ENCODE measurements at places on chromosomes 6 and 20. TPM values are rescaled to one million over a fixed set of nuclear protein-coding genes. Genes with fewer than 3 reads are reported as not detected.

Gene GPSM3
- 0.57 TPM for total RNA-seq

Gene CYP39A1
- 0.06 TPM for total RNA-seq

Gene TRMT11
- 14.2 TPM for total RNA-seq

Gene FAM217A
- not detected for total RNA-seq

Gene TSBP1
- not detected for total RNA-seq

Gene CDYL
- 33.8 TPM for total RNA-seq

Gene TULP1
- not detected for total RNA-seq

Gene CCM2L
- total RNA-seq = 0.42 TPM

Gene LRRC1
- total RNA-seq = 5.8 TPM

Gene CALHM5
- total RNA-seq = 0.06 TPM

Gene MEP1A
- not detected for total RNA-seq

Gene BEND6
- 0.96 TPM for total RNA-seq

Gene NRSN1
- total RNA-seq = not detected

Gene SEL1L2
- total RNA-seq = not detected

Gene AIF1
- not detected for total RNA-seq

Gene MAP3K7
- 11.3 TPM for total RNA-seq

Gene GGTLC1
- not detected for total RNA-seq

Gene DDX27
- 64.1 TPM for total RNA-seq

Gene ZC2HC1B
- total RNA-seq = not detected

Gene PLA2G7
- not detected for total RNA-seq

Gene FNDC11
- total RNA-seq = 0.09 TPM

Gene CRIP3
- total RNA-seq = 0.20 TPM

Gene DPPA5
- not detected for total RNA-seq

Gene SLC35D3
- 0.07 TPM for total RNA-seq

Gene EYS
- total RNA-seq = not detected

Gene FGD2
- total RNA-seq = not detected

Gene LY6G6C
- not detected for total RNA-seq

Gene AAR2
- 44.0 TPM for total RNA-seq

Gene SCGN
- total RNA-seq = not detected

Gene DST
- 67.7 TPM for total RNA-seq

Gene SPTLC3
- total RNA-seq = 0.03 TPM

Gene IL17F
- not detected for total RNA-seq

Gene PROKR2
- not detected for total RNA-seq

Gene YIPF3
- total RNA-seq = 70.4 TPM

Gene PTCRA
- total RNA-seq = not detected

Gene PI16
- total RNA-seq = not detected

Gene RAB44
- total RNA-seq = not detected

Gene NMBR
- total RNA-seq = not detected

Gene ID4
- total RNA-seq = 2.6 TPM

Gene OPN5
- not detected for total RNA-seq

Gene TRIM15
- not detected for total RNA-seq

Gene PACSIN1
- total RNA-seq = 0.05 TPM

Gene KIF16B
- total RNA-seq = 17.8 TPM

Gene SLA2
- total RNA-seq = 0.01 TPM

Gene PLCB1
- total RNA-seq = 1.0 TPM

Gene OR2B6
- total RNA-seq = 0.15 TPM

Gene SLC22A7
- total RNA-seq = not detected

Gene SNAP91
- total RNA-seq = 0.08 TPM

Gene ECT2L
- total RNA-seq = not detected

Gene SLC35F1
- 0.01 TPM for total RNA-seq

Gene FOXA2
- 12.1 TPM for total RNA-seq

Gene GSTA2
- not detected for total RNA-seq

Gene TAGAP
- not detected for total RNA-seq

Gene EDN3
- 0.10 TPM for total RNA-seq
